ENCODE measurements at places on chromosomes 4 and X. TPM values are rescaled to one million over a fixed set of nuclear protein-coding genes. Genes with fewer than 3 reads are reported as not detected.

DNA sequence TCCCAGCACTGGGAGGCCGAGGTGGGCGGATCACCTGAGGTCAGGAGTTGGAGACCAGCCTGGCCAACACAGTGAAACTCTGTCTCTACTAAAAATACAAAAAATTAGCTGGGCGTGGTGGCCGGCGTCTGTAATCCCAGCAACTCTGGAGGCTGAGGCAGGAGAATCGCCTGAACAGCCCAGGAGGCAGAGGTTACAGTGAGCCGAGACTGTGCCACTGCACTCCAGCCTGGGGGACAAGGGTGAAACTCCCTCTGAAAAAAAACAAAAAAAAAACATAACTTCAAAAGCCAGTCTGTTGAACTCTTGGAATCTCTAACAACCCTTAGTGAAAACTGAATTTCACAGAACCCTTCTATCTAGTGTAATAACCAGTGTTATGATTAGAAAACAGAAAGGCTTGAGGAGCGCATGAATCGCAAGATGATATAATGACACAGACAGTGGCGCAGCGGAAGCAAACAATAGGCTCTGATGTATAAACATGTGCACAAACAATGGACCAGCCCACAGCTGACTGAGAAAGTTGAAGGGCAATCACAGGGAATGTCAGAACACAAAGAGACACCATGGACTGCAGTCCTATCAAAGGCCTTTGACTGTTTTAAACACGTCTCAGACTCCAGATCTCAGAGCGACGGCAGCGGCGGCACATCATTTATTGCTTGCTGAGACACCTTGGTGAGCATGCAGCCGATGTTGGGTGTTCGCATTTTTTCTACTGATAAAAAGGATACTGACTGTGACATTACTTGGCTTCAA, 81.6 kb downstream of the NSUN7 start:
- DNase-seq: no peak

The EDA gene
- polyA plus RNA-seq: 0.29 TPM

The FRMD7 gene
- polyA plus RNA-seq: not detected

The KLHL13 gene
- polyA plus RNA-seq: 18.2 TPM

- DNase-seq: no peak
These were observed 399.9 kb downstream of the GASK1B start for GRCh38 chr4:157772907-157773306.

DNA sequence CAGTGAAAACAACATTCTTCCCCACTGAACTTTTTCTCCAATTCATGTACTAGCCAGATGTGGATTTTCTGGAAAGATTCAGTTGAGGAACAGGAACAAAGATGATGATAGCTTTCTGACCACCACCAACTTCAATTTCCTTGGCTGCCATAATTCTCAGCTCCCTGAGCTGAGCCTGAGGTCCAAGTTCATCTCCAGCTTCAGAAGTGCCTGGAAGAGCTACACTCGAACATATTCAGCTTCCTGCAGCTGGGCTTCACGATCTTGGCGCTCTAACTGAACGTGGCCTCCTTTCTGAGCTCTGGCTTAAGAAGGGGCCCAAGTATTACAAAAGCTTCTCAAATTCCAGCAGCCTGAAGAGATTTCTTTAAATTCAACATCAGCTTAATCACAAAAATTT, 83.9 kb downstream of the QDPR start:
- no peak for DNase-seq

DNA sequence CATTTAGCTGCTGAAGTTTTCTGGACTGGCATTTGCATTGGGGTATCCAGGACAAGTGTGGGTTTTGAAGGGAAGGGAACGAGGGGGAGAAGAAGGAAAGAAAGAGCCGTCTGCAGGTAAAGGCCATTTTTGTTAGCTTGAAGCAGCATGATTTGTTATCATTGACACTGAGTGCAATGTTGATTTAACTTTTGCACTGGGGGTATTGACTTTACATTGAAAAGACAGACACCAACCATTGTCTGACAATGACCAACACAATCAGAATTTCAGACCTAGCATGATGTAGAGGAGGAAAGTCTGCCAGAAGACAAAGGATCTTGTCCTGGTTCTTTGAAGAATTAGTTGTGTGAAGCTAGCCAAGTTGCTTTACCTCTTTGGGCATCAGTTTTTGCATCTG, 39.6 kb upstream of the IGFBP7 start:
- DNase-seq: no peak

The IGSF1 gene
- polyA plus RNA-seq: not detected

The STIM2 gene
- 25.0 TPM for polyA plus RNA-seq

DNA sequence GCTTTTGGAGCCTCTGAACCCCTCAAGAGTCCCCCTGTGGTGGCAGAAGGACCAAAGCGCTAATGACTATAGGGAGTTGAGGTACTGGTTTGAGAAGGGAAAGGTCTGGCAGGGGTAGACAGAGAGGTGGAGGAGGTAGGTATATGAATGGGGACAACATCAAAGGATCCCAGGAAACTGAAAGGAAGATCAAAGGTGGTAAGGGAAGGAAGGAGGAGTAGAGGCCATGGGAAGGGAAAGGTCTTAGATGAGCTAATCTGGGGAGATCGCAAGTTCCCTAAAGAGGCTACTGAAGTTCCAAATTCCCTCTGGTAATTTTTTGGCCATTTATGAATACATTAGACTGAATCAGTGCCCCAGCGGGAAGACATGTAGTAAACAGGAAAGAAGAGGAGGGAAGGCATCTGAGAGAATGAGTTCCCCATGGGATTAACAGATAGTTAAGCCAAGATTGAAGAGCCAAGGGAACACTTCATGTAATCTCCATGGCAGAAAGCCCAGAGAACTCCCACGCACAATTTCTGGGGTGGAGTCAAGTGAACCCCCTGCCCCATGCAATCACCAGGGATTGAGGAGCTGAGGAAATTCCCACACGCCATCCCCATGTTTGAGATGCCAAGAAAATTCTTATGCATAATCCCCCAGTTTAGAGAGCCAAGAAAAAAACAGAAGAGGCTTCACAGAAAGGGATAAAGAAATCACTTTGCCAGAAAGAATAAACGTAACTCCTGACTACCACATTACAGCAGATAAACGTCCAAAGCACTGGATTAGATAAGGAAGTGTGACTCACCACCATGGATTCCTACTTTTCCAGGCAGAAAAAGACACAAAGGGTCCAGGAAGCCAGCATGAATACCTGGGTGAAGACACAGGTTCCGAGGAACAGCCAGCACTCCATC, 25.8 kb downstream of the ZNF630 start:
- peak; percentile 43 for DNase-seq

GRCh38 chrX:38692961-38693360, 108.3 kb upstream of the MID1IP1 start:
- DNase-seq: no peak

GRCh38 chr4:183984566-183984965, 79.5 kb downstream of the STOX2 start:
- no peak for DNase-seq

The CT45A3 gene
- polyA plus RNA-seq: not detected

The JADE3 gene
- polyA plus RNA-seq: 3.7 TPM

DNA sequence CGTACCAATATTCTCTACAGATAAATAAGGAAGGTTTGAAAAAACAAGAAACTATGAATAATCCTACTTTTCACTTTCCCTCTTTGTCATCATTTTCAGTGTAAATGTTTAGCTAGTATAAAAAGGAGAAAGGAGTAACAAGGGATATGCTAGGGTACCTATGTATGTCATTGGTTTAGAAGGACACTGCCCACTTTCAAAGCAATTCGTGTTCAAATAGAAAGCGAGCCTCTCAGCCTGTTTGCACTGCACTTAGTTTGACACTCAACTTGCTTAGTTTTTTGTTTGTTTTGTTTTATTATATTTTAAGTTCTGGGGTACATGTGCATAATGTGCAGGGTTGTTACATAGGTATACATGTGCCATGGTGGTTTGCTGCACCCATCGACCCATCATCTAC, 21.6 kb upstream of the RXFP1 start:
- DNase-seq: no peak

- DNase-seq: no peak
These were observed 1106.4 kb upstream of the INTU start for GRCh38 chr4:126526335-126526734.

The TBX22 gene
- not detected for polyA plus RNA-seq

The FIP1L1 gene
- 13.8 TPM for polyA plus RNA-seq

- DNase-seq: no peak
These were observed 59.9 kb upstream of the CDKN2AIP start for GRCh38 chr4:183384516-183384915.

GRCh38 chr4:116664198-116664597, 421.2 kb downstream of the TRAM1L1 start:
- no peak for DNase-seq

The PWWP3B gene
- not detected for polyA plus RNA-seq

DNA sequence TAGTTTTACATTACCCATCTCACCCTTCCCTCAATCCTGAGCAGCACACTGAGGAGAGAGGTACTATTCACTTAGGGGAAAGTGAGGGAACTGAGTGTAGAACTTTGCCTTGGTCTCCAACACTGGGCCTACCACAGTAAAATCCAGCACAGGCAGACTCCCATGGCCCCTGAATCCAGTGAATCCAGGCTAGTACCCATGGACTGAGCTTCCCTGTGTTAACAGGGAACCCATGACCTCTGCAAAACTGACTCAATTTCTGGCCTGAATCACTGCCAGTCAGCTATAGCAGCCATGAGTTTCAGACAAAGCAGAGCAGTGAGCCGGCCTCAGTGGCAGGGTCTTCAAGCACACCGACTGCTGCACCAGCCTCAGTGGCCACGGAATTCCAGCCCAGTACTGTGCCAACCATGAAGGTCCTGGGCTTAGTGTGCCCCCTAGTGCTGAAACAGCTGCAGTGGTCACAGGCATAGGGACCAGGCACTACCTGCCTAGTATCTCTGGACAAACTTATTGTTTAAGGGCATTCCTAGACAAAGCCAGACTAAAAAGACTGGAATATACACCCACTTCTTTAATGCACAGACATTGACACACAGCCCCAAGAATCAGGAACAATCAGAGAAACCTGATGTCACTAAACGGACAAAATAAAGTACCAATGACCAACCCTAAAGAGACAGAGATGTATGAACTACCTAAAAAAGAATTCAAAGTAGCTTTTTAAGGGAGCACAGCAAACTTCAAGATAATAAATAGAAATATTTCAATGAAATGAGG, 127.4 kb upstream of the RPL34 start:
- no peak for DNase-seq

GRCh38 chrX:87636533-87636932, 118.9 kb downstream of the KLHL4 start:
- no peak for DNase-seq

The NDNF gene
- polyA plus RNA-seq: not detected

DNA sequence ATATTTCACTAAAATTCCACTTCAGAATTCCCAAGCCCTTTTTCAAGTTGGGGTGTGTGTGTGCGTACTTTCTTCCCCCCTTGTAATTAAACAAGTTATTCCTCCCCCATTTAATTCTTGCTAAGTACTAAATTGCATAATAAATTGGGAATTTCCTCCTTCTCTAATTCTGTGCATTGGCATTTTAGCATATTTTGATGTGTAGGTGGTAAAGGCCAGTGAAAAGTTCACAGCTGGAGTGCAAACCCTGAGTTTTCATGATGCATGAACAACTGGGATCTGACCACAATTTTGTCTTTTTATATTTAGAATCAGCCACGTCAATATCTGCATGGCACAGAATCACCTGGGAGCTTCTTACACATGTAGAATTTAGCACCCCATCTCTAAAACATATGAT, 18.5 kb downstream of the ANXA3 start:
- no peak for DNase-seq

- DNase-seq: no peak
These were observed 5.4 kb upstream of the SH3BP2 start for GRCh38 chr4:2787230-2788100.

DNA sequence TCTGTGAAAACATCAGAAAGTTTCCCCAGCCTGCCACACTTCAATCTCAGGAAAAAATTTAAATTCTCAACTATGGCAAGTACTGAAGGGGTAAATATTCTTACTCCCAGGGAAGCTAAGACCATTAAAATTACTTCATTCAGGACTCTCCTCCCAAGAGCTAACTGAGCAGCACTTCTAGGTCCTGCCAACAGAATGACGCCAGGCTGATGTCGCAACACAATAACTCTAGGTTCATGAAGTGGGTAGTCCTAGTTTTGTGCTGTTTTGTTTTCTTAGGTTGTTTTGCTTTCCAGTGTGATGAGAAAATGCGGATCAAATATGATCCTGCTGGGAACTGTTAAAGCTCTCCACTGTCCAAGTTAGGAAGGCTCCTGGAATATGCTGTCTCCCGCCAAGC, 180.0 kb downstream of the NKX6-1 start:
- DNase-seq: no peak

DNA sequence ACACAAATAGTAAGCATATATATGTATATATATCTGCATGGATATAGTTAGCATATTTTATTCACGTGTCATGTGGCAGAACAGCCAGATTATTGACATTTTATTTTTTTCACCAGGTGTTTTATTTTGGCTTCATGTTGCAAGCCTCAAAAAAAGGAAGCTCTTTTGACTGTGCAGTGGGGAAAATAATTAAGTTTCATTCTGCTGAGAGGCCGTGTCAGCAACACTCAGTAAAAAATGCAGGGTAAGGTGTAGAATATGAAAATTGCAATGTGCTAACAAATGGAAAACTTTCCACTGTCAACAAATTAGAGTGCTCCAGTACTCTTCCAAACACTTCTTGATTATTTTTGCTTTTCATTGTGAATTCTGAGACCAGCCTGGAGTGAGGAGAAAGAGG, 511.5 kb downstream of the GLUD2 start:
- DNase-seq: no peak

- DNase-seq: peak; percentile 50
These were observed 15.5 kb downstream of the FRMPD4 start for GRCh38 chrX:12153741-12154140.

DNA sequence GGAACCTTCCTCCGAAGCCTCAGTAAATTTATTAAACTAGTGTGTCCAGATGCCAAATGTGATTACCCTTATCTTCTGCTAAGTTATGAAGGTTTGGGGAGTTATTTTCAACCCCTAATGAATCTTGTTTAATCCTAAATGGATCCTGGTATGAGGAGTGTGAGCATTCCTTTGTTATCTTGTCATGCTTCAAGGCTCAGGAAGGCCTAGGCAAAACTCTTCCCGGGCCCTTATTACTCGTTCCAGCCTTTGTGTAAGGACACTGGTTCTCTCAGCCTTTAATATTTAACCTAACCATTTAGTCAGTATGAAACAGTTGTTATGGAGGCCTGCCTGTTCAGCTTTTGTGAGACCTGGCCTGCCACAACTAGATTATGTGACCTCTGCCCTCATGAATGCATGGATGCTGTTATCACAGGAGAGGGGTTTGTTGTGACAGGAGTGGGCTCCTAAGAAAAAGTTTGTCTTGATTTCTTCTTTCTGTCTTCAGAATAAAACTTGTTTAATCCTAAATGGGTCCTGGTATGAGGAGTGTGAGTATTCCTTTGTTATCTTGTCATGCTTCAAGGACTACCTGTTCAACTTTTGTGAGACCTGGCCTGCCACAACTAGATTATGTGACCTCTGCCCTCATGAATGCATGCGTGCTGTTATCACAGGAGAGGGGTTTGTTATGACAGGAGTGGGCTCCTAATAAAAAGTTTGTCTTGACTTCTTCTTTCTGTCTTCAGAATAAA, 181.7 kb downstream of the SLC39A8 start:
- no peak for DNase-seq

GRCh38 chr4:121192480-121192879, 28.4 kb upstream of the TNIP3 start:
- peak; percentile 31 for DNase-seq

- DNase-seq: no peak
These were observed 46.8 kb downstream of the ZNF141 start for GRCh38 chr4:384311-385010.

All from endothelial cell of umbilical vein (primary cell).